ENCODE measurements at places on chromosomes 7 and 10. TPM values are rescaled to one million over a fixed set of nuclear protein-coding genes. Genes with fewer than 3 reads are reported as not detected.

GRCh38 chr10:97277551-97277950 is 14.9 kb downstream of the ARHGAP19 start:
- no peaks in the 10 kb centered on the region for H3K36me3 ChIP-seq
- H3K27me3 ChIP-seq: no peaks in the 10 kb centered on the region
- H3K4me1 ChIP-seq: peaks cover 19% of the 10 kb centered on the region
- H3K4me3 ChIP-seq: no peak overlapping the region
- no peak overlapping the region for H3K27ac ChIP-seq

DNA sequence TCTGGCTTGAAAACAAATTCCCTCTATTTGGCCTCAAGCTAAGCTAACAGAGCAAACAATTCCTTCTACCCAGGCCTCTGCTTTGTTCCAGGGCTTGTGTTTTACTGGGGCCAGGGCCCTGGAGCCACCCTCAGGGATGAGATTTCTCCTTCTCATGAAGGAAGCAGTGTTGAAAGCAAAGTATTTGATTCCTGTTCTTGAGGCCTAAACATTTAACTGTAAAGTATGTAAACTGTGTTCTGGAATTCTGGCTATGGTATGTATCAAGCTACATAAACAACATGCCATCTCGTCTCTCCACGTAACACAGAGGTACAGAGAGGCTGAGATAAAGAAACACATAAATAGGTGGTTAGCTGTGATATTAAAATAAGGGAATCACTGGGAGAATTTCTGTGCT is 81.8 kb downstream of the HERPUD2 start:
- H3K4me1 ChIP-seq: no peaks in the 10 kb centered on the region
- H3K27me3 ChIP-seq: no peaks in the 10 kb centered on the region
- H3K4me3 ChIP-seq: no peak overlapping the region

The PRLHR gene
- total RNA-seq: not detected

GRCh38 chr10:69492746-69493462 is 41.6 kb downstream of the TSPAN15 start:
- no peak overlapping the region for H3K4me3 ChIP-seq
- H3K27ac ChIP-seq: no peak overlapping the region
- H3K36me3 ChIP-seq: no peaks in the 10 kb centered on the region

The TAS2R41 gene
- total RNA-seq: not detected

GRCh38 chr10:76382381-76382851 is 951.0 kb downstream of the LRMDA start:
- H3K4me3 ChIP-seq: 0 out of 2 replicates have a peak overlapping the region, but pooled peaks have one; percentile 6
- DNase-seq: peak; percentile 64
- H3K27me3 ChIP-seq: no peaks in the 10 kb centered on the region
- peaks cover 20% of the 10 kb centered on the region for H3K4me1 ChIP-seq
- H3K36me3 ChIP-seq: no peaks in the 10 kb centered on the region
- H3K27ac ChIP-seq: peak overlapping the region; percentile 49

- H3K4me3 ChIP-seq: peak overlapping the region; percentile 83
- peaks cover 38% of the 10 kb centered on the region for H3K4me1 ChIP-seq
- H3K27me3 ChIP-seq: no peaks in the 10 kb centered on the region
- no peaks in the 10 kb centered on the region for H3K36me3 ChIP-seq
Measured at GRCh38 chr7:77799078-77799964, 748 bp downstream of the PHTF2 start.

DNA sequence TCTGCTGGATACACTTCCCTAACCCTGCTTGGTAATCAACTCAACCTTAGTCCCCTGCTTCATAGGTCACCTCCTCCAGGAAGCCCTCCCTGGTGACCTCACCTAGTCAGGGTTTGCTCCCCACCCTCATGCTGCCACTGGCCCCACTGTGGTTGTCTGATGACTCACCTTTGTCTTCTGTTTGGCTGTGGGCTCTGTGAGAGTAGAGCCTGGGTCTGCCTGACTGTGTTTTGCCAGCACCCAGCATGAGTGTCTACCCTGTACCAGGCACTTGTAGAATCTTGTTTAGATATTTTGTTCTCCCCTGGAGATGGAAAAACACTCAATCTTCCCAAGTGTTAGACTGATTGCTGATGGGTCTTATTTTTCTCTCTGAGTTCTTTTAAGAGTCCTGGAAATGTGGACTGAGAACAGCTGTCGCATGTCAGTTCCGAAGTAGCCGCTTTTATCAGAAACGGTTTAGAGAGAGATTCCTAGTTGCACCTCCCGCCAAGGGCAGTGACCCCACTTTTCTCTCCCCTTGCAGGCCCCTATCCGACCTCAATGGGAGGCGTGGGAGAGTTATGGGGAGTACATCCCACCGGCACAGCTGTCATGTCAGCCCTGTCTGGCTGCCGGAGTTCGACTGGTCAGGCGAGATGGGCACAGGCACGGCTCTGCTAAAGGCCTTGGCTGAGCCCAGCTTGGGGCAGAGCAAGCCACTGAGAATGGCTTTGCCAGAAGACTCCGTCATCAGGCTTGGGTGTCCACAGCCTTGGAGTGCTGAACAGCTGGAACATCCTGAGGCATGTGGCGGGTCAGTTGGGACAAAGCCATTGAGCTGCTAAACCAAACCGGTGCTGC is 134.3 kb downstream of the GRK5 start:
- DNase-seq: peak; percentile 80
- H3K4me1 ChIP-seq: peaks cover 15% of the 10 kb centered on the region
- no peak overlapping the region for H3K4me3 ChIP-seq

GRCh38 chr7:70472601-70473237 is 659.2 kb upstream of the GALNT17 start:
- peaks cover 7% of the 10 kb centered on the region for H3K4me1 ChIP-seq
- H3K27ac ChIP-seq: no peak overlapping the region
- no peak overlapping the region for H3K4me3 ChIP-seq
- no peaks in the 10 kb centered on the region for H3K27me3 ChIP-seq
- DNase-seq: no peak

The TRIL gene
- 0.32 TPM for total RNA-seq

The ZNF488 gene
- not detected for total RNA-seq

DNA sequence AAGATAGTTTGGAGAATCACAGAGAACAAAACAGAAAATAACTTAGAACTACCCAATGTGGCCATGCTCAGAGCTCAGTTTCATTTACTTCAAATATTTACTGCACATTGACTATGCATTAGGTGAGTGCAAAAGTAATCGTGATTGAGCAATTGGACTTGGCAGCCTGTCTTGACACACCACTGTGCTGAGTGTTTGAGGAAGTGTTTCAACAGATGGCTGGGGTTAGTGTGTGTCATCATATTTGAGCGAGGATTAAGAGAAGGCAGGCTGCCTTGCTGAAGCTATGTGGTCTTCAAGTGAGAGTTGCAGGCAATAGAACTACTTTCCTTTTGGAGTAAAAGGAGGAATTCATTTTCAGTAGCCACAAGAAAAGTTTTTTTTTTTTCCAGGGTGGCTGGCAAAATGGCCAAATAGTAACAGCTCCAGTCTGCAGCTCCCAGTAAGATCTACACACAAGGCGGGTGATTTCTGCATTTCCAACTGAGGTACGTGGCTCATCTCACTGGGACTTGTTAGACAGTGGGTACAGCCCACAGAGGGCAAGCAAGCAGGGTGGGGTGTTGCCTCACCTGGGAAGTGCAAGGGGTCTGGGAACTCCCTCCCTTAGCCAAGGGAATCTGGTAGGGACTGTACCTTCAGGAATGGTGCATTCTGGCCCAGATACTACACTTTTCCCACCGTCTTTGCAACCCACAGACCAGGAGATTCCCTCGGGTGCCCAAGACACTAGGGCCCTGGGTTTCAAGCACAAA is 37.6 kb downstream of the AKR1C4 start:
- 0 out of 2 replicates have a peak, but pooled peaks cover 5% of the 10 kb centered on the region for H3K27me3 ChIP-seq
- peak; percentile 70 for DNase-seq
- H3K4me1 ChIP-seq: 0 out of 2 replicates have a peak, but pooled peaks cover 7% of the 10 kb centered on the region
- no peak overlapping the region for H3K27ac ChIP-seq
- H3K36me3 ChIP-seq: no peaks in the 10 kb centered on the region

- H3K4me1 ChIP-seq: no peaks in the 10 kb centered on the region
- H3K36me3 ChIP-seq: peaks cover 12% of the 10 kb centered on the region
- H3K27me3 ChIP-seq: no peaks in the 10 kb centered on the region
- no peak for DNase-seq
- no peak overlapping the region for H3K27ac ChIP-seq
- H3K4me3 ChIP-seq: no peak overlapping the region
Measured at GRCh38 chr7:66731986-66732385, 8.5 kb upstream of the RABGEF1 start.

- no peaks in the 10 kb centered on the region for H3K27me3 ChIP-seq
- DNase-seq: no peak
- no peaks in the 10 kb centered on the region for H3K36me3 ChIP-seq
- H3K4me1 ChIP-seq: peaks cover 25% of the 10 kb centered on the region
- H3K4me3 ChIP-seq: no peak overlapping the region
Measured at GRCh38 chr10:110421512-110422138, 76.1 kb upstream of the DUSP5 start.

GRCh38 chr7:35645691-35646090 is 49.2 kb downstream of the HERPUD2 start:
- no peaks in the 10 kb centered on the region for H3K27me3 ChIP-seq
- H3K36me3 ChIP-seq: peaks cover 21% of the 10 kb centered on the region
- H3K27ac ChIP-seq: no peak overlapping the region
- H3K4me1 ChIP-seq: no peaks in the 10 kb centered on the region

DNA sequence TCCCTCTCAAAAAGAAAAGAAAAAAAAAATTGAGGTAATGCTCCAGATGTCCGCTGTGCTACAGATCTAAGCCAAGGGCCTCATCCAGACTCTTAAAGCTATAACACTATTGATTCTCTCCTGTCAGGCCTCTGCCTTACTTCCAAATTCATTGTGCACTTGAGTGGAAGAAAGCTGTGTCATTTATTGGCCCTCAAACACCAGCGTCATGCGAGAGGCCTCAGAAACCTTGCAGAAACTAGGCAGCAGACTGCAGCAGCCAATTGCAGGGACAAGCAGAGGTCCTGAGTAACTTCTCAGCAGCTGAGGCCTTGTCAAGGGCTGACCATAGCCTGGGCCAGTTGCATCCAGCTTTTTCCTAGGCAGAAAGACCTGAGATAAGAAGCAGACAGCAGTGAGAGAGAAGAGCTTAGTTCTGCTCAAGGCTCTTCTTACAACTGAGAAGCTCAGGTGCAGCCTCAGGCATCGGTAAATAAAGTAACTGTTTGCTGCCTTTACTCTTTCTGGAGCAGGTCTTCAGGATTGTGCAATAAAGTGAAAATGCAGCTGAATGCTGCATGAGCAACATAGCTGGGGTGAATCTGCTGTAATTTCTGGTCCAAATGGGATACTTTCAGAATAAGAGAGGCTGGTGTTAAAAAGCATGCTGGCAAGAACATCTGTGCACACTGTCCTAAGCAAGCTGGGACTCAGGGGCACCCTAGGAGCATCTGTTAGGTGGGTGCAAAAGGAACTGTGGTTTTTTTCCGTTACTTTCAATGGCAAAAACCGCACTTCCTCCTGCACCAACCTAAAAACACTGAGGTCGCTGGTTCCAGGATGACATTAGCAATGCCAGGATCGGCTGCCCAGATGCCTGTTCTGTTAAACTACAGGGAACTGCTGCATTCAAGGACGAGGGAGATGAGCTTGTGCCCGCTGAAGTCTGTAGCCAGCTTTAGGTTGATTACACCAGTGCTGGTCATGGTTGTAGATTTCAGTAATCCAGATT is 181.8 kb upstream of the PFKP start:
- no peaks in the 10 kb centered on the region for H3K27me3 ChIP-seq
- DNase-seq: no peak
- H3K27ac ChIP-seq: no peak overlapping the region
- no peaks in the 10 kb centered on the region for H3K4me1 ChIP-seq
- H3K4me3 ChIP-seq: no peak overlapping the region

GRCh38 chr7:93006480-93007095 is 111.2 kb downstream of the SAMD9 start:
- H3K4me3 ChIP-seq: no peak overlapping the region
- H3K27me3 ChIP-seq: no peaks in the 10 kb centered on the region
- H3K4me1 ChIP-seq: peaks cover 7% of the 10 kb centered on the region
- DNase-seq: no peak

The ZNF248 gene
- 4.2 TPM for total RNA-seq

The VAX1 gene
- total RNA-seq: not detected

- H3K27me3 ChIP-seq: no peaks in the 10 kb centered on the region
- no peak overlapping the region for H3K4me3 ChIP-seq
- no peaks in the 10 kb centered on the region for H3K36me3 ChIP-seq
- peaks cover 25% of the 10 kb centered on the region for H3K4me1 ChIP-seq
- DNase-seq: no peak
Measured at GRCh38 chr7:119957335-119957734, 315.6 kb upstream of the KCND2 start.

DNA sequence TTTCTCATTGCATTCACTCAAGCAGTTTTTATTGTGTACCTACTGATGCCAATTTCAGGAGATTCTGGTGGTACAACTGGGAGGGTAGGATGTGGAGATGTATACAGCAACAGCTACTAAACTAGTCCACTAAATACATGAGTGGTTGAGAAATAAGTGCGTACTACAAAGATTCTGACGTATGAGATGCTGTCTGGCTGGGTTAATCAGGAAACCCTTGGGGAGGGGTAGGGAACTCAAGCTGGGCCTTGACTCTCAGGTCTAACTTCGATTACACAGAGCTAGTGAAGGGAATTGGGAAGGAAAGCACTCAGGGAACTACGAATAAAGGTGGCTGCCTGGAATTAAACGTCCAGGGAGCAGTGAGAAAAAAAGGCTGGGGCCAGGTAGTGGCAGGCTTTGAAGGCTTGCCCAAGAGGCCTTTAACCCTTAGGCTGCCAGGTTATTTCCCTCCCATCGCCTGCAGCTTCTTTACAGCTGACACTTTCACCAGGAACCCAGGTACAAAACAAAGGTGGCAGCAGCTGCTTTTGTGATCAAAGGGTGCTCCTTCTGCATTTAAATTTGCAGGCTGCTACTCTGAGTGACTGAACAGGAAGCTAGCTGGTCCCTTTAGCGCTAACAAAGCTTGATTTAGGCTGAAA is 3.2 kb downstream of the MMS19 start:
- peak; percentile 38 for DNase-seq
- 0 out of 2 replicates have a peak, but pooled peaks cover 10% of the 10 kb centered on the region for H3K36me3 ChIP-seq
- no peak overlapping the region for H3K4me3 ChIP-seq
- H3K27ac ChIP-seq: no peak overlapping the region
- no peaks in the 10 kb centered on the region for H3K27me3 ChIP-seq
- H3K4me1 ChIP-seq: peaks cover 30% of the 10 kb centered on the region

- peak overlapping the region; percentile 65 for H3K27ac ChIP-seq
- H3K4me1 ChIP-seq: peaks cover 18% of the 10 kb centered on the region
- peaks cover 50% of the 10 kb centered on the region for H3K36me3 ChIP-seq
- H3K4me3 ChIP-seq: no peak overlapping the region
Measured at GRCh38 chr7:158741294-158741666, 36.7 kb upstream of the NCAPG2 start.

- no peak for DNase-seq
- H3K4me3 ChIP-seq: no peak overlapping the region
- H3K36me3 ChIP-seq: peaks cover 12% of the 10 kb centered on the region
- no peaks in the 10 kb centered on the region for H3K4me1 ChIP-seq
- H3K27me3 ChIP-seq: no peaks in the 10 kb centered on the region
Measured at GRCh38 chr10:100551196-100551595, 15.5 kb downstream of the HIF1AN start.
